ENCODE measurements at places on chromosomes 5 and 9.

- DNase-seq = no peak
Measured at GRCh38 chr9:118809160-118809625, 560.0 kb downstream of the BRINP1 start.

DNA sequence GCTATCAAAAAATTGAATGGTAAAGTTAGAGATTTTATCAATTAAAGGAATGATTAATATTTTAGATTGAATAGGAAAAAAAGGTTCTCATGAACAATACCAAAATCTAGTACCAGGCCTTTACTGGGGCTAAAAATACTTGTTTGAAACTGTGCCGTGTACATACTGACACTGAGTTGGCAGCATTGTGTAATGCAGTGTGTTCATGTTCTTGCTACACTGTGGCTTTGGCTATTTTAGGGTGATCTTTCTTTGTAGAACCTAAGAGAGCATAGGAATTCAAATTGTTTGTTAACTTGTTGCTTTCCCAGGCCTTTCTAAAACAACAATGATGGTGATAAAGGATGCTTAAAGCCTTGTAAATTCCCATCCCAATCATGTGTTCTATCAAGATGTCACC is 80.9 kb downstream of the KIF4B start:
- DNase-seq = no peak

GRCh38 chr9:14453286-14453685 is 139.3 kb upstream of the NFIB start:
- DNase-seq = no peak

DNA sequence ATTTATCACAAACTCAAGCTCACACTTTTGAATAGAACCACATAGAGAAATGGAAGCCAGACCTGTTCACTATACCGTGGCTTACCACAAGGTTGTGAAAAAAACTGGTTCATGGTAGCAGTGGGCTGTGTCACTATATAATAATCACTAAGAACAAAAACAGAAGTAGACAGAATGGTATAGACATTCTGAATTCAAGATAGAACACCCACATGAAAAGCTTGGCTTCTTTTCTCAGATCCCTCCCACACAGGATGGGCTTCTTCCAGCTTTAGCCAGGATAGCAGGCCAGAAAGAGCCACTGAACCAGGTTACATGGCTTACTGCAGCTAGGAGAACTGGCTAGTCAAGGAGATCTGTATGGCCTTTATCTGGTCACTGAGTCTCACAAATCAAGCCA is 6.1 kb upstream of the NRG2 start:
- no peak for DNase-seq

DNA sequence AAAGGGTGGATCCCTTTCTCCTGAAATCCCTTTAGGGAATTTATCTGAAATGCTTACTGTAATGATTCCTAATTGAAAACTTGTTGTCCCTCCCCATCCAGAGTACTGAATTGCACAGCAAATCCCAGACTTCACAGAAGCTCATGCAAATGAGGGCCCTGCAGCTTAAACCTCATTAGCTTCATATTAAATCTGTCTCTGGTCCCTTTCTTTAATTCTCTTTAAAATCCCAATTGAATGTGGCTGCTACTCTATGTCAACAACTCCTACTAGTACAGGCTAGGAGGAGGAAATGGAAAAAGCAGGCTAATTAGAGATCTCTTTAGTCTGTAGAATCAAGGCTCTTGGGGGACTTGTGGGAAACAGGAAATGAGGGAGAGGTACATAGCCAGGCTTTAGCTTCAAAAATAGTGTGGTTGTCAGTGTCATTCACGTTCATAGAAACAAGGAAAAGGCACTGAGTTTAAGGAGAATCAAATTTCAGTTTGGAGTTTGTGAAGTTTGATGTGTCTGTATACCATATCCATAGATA is 191.3 kb upstream of the PRDM9 start:
- no peak for DNase-seq

GRCh38 chr5:39451276-39451941 is 26.6 kb upstream of the DAB2 start:
- DNase-seq = no peak

DNA sequence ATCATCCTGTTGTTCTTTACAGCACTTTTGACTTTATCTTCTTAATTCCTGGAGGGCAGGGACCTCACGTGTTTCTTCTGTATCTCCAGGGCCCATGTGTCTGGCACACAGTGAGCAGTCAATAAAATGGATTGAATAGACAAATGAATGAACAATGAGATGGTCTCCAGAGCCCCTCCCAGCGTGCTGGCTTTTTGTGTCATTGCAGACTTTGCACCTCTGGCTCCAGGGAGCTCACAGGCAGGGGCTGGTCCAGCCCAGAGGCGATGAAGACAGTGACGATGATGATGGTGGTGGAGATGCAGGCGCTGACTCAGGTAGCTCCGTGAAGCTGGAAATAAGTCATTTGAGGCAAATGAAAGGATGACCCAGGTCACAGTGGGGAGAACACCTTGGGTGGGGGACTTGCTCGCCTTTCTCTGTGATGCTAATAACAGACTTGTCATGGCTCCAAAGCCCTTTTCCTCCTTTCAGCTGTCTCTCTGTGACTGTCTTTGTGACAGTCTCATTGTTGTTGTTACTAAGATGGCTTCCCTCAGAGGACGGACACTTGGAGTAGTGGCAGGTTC is 30.4 kb upstream of the FABP6 start:
- DNase-seq = no peak

DNA sequence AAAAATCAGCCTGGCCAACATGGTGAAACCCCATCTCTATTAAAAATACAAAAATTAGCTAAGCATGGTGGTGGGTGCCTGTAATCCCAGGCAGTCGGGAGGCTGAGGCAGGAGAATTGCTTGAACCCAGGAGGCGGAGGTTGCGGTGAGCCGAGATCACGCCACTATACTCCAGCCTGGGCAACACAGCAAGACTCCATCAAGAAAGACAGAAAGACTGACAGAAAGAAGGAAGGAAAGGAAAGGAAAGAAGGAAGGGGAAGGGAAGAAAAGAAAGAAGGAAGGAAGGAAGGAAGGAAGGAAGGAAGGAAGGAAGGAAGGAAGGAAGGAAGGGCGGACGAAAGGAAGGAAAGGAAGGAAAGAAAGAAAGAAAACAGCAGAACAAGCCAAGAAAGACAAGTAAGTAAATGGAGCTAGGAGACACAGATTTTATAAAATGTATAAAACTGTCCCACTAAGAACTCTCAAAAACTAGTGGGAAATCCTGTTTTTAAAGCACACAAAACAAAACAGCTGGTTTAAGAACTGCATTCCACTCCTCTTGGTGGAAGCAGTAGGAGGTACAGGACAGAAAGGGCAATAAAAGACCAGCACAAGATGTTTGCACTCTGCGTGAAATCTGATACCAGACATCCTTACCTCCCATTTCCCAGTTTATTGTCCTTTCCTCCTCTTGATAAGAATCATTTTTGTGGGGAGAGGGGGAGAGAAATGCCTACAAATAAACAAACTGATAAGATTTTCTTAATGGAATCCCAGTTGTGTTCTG is 46.7 kb downstream of the MYO10 start:
- no peak for DNase-seq

DNA sequence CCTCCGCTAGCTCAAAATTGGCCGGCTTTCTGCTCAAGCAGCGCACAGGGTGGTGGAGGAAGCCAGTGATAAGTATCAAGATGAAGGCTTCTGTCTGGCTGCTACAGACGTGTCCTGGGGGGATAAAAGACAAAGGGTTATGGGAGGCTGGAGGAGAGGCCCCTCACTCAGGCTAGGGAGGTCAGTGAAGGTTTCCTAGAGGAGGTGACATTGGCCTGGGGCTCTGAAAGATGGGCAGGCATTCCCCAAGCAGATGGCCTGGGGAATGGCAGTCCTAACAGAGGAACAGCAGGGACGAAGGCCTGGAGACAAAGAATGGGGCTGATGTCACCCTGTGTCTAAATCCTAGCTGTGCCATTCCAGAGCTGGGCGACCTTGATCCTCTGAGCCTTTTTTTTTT is 32.3 kb downstream of the OLFML2A start:
- no peak for DNase-seq

DNA sequence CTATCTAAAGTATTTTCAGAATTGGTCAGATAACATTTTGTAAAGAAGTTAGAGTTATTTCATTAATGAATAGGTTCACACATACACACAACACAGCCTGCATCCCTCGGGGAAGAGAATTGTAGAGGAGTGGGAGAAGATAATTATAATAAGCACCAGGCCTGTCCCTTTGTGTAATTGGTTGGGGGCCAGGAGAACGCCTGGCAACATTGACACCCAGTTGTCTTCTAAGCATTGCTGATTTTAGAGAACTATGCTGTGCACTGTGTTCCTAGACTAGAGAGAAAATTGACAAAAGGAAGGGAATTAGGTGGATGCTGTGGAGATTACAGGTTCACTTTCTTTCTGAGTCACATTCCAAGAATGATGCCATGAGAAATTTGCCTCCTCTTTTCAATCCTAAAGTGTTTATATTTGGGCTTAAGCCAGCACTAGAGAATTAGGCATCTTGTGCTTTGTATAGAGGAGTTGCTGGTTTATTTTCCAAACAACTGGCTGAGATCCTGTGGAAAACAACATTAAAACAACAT is 247.6 kb downstream of the COX7C start:
- DNase-seq = no peak

- no peak for DNase-seq
Measured at GRCh38 chr5:172839669-172840431, 5.8 kb downstream of the ERGIC1 start.

DNA sequence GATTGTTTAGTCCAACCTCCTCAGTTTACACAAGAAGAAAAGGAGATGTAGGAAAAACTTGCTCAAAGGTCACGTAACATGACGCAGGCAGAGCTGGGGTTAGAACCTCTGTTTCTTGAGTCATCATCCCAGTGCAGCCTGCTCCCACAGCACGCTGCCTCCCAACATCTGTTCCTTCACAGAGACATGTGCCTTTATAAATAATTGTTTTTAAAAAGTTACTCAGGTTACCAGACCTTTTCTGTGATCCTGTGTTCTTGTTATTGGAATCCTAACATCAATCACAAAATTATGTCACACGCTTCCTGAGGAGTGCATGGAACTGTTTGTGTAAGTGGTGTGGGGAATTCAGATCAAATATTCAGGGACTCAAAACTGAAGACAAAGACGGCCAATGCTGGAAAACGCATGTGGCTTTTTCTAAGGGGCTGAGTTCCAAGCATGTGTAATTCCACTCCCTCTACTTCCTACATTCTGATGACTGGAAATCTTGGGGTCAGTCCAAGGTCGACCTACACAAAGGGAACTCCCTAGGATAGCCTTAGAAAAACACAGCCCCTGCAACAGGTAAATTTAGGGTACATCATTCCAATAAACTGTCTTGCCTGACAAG is 184.3 kb downstream of the TSSK1B start:
- no peak for DNase-seq

Data from HuH-7 (cell line).